NT2/D1 (cell line): ENCODE measurements at places on chromosomes 4 and X.

- DNase-seq: no peak
These were observed 249.9 kb upstream of the GRIA3 start for GRCh38 chrX:122934131-122934530.

DNA sequence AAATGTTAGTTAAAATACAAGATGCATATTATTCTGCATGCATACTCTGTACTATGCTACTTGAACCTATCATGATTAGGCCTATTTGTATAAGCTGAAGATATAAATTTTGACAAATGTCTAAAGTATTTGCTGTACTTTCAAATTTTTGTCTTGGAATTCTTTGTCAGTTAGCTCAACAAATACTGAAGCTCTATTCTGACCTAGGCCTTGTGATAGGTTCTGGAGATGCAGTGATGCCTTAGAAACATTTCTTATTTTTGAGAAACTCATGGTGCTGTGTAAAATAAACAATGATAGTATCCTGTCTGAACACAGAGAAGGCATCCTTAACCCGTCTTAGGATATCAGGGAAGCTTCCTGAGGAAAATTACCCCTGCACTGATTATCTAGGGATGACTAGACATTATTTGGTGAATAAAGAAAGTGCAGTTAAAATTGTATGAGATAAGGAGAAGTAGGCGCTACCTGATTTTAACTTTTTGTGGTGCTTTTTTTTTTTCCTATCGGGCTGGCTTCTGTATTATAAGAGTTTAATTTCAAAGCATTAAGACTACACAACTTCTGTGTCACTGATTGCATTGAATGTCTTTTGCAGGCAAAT lies 43.4 kb downstream of the MOB1B start:
- DNase-seq: no peak

DNA sequence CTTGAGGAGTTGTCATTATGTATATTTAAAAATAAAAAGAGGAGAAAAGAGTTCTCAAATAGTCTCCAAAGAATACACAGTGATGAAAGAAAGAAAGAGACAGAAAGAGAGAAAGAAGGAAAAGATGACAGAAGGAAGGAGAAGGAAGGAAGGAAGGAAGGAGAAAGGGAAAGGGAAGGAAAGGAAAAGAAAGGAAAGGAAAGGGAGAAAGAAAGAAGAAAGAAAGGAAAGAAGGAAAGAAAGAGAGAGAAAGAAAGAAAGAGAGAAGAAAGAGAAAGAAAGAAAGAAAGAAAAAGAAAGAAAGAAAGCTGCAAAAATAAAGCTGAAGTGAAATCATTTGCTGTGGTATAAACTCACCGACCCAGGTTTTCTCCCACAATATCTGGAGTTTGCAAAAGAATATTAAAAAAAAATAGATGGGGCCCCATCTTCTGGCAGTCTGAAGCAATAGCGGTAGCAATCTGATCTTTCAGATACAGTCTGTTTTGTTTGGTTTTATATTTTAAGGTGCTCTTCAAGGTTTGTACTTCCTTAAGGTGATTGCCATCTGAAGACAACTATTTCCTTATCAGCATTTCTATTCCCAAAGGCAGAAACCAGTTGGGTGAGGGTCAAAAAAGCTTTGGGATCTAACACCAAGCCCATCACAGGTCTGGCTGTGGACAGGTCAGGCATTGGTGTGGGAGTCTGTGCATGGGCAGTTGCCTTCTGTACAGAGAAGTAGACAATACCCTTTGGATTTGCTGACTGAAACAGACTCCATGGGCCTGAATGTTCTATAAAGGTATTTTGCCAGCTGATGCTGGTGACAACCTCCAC lies 160.4 kb downstream of the CPEB2 start:
- no peak for DNase-seq

DNA sequence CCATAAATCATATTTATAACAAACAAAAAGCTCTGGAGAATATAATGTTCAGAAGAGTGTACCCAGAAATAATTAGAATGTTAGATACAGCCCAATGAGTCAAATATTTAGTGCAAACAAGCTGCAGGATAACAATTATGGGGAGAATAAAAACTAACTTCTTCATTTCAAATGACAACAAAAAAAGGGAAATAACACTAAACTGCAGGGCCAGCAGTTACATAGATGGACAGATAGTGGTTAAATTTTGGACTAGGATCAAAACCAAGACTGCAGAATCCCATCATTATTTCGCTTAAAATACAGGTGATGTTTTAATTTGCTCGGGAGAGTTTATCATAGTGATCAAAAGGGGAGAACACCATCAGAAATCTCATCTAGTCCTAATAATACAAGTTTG lies 617 bp upstream of the GPR34 start:
- DNase-seq: no peak

DNA sequence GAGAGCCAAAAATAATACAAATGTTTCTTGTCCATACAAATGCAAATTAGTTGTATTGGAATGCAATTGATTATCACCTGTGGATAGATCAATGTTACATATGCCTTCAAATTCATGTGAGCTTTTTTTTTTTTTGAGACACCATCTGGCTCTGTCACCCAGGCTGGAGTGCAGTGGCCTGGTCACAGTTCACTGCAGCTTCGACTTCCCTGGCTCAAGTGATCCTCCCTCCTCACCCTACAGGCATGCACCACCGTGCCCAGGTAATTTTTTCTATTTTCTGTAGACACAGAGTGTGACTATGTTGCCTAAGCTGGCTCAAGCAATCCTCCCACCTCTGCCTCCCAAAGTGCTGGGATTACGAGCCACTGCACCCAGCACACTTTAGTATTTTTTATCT lies 38.6 kb upstream of the TMEM184C start:
- no peak for DNase-seq
